ENCODE measurements at places on chromosomes 16 and 17.

DNA sequence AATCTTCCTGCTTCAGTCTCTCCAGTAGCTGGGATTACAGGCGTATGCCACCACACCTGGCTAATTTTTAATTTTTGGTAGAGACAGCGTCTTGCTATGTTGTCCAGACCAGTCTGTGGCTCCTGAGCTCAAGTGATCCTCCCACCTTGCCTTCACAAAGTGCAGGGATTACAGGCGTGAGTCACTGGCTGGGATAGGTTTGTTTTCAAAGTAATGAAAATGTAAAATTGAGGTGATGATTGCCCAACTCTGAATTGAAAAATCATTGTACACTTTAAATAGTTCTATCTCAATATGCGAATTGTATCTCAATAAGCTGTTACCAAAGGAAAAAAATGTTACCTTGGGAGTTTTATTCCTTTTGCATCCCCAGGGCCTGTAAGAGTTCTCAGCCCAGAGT lies 1.2 kb upstream of the AMFR start:
- DNase-seq: no peak

DNA sequence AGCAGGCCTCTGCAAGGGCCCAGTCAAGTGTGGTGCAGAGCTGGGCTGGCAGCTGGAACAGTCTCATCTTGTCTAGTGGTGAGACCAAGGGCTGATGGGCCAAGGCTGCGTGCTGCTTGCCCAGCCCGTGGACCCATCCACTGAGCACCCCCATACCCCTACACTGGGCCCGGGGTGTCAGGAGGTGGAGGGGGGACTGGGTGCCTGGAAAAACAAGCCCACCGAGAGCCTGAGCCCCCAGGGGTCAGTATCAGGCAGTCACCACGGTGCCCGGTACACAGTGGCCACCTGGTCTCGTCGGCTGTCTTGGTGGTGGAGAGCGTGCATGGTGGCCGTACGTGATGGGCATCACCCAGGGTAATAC lies 238.3 kb downstream of the SEC14L1 start:
- DNase-seq: no peak

- DNase-seq: no peak
These were observed 107.6 kb upstream of the MED13 start for GRCh38 chr17:62172492-62173291.

DNA sequence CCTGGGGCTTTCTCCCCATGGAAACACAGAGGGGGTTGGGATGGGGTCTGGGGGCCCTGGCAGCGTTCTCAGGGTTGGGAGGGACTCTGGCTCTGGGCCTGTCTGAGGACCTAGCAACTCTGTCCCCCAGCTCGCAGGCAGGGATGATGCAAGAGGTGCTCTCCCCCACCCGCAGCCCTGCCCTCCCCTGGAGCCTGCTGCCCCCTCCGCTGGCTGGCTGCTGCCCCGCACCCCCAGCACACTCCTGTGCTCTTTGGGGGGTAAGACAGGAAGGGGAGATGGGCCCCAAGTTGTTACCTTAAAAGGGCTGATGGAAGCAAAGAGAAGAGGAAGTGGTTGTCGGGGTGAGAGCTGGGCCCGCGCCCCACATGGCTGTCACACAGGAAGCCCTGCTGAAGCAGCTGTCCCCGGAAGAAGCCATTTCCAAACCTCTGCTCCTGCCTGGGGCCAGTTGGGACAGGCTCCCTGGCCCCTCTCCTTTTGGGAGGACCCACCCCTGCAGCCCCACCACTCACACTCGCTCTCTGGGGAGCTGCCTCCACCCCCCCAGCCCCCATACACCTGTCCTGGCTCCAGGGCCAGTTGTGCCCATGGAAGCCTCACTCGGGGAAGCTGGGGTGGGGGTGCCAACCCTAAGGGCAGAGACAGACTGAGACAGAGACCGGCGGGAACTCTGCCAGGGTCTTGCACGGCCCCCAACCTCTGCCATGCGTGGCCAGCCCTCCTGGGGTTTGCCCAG lies 2.5 kb downstream of the CORO1A start:
- DNase-seq: peak; percentile 60

DNA sequence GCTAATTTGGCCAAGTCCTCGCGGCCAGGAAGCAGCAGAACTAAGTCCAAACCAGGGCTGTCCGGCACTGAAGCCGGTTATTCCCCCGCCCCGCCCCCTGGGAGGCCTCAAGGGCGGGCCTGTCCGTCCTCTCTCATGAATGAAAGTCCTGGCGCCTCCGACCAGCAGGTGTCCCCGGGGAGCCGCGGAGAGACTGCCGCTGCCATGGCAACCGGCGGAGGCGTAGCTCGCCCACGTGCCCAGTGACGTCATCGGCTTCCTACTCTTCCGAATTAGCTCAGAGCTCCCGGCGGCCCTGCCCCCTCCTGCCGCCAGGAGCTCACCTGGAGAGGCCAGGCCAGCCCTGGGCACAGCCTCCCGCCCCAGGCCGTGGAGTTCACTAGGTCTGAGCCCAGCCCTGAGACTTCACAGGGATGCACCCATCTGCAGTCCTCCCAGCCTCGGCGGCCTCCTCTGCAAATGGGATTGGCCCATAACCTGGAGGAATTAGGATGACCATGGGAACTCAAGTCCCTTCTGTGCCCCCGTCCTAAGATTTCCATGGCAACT lies 1.3 kb downstream of the SPATA2L start:
- DNase-seq: peak; percentile 93

DNA sequence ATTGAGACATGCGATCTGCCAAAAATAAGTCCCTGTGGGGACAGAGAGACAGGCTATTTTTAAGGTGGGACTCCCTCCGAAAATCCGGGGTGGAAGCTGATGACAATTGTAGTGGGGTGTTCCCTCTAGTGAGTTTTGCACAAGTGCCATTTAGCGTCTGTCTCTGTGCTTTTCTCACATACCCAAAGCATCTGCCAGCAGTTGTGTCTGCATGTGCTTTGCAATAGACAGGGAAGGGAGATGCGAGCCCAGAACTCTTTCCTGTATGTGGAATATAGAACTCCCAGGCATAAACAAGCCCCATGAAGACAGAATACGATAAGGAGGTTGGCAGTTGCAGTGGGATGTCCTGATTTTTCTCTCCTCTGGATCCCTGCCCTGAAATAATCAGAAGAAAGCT lies 282.7 kb upstream of the XYLT1 start:
- no peak for DNase-seq

DNA sequence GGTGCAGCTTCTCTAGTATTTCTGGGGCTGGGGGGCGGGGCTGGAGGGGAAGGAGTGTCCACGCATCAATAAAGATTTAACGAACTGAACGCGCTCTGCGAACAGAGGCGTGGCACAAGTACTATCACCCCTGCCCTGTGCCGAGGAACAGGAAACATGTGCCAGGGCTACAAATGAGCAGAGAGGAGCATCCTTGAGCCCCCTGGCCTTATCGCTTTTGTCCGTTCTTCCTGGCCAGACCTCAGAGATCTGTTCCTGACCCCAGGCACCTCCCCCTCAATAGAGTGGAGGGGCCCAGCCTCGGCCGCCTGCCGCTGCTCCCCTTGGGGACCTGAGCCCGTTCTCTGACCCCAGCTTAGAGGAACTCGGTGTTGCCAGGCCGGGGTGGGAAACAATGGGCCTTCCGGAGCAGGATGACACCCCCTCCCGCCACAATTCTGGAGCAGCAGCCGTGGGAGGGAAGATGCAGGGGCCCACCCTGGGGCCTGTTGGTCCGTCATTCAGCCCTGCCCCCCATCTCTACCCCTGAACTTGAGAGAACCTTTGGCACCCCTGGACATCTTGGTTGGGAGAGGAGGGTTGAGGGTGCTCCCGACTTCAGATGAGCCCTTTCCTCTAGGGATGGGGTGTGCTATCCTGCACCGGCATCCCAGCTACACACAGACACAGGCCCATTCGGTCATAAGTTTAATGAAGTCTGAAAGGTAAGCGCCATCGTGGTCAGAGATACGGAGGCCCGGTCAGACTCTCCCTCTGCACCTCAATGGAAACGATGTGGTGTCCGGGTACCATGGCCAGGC lies 1.1 kb downstream of the NAA38 start:
- peak; percentile 23 for DNase-seq

DNA sequence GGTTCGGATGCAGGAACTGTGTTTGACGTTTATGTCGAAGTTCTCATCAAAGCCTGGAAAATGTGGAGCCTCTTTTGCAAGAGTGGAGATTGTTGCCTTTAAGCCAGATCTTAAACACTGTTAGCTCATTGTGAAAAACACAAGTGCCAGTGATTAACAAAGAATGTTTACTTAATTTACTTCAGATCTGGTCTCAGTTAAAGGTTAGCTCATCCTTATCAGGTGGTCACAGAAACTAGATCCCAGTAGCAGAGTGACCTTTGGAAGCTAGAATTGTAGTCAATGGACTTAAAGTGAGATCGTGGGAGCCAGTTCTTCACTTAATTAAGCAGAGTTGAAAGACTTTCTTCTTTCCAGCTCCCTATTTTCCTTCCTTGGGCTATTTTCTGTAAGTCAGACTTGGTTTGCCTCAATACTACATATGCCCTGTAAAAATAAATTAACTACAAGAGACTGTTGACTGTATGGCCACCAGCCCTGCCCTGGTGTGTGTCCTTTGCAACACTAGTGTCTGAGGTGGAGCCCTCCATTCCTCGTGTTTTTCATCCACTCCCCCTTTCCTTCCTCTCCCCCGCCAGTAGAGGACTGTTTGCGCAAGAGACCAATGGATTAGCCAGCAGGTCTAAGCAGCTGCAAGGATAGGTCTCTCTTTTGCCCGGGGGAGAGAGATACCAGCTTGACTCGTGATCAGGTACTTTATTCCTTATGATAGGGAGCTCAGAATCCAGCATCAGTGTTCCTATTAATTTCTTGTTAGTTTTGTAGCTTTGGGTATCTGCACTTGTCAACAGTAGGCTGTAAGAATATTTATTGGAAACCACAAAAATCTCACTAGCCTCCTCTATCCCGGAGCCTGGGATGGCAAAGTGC lies 20.2 kb downstream of the FBXO39 start:
- no peak for DNase-seq

Measured in activated B cell treated with CpG ODN at 0.5 μM for 24 hours (primary cell).